ENCODE measurements at places on chromosomes 11 and 22.

- no peak for DNase-seq
Measured at GRCh38 chr11:72617080-72617762, 57.0 kb downstream of the PDE2A start.

DNA sequence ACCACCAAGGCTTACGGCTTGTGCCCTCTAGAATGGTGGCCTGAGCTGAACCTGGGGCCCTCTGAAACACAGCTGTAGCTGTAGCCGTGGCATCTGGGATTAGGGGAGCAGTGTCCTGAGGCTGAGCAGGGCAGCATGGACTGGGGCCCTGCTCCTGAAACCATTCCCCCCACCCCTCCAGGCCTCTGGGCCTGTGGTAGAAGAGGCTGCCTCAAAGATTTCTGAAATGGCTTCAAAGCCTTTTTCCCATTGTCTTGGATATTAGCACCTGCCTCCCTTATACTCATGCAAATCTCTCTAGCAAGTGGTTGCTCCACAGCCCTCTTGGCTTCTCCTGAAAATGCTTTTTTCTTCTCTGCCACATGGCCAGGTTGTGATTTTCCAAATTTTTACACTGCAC, 106.9 kb downstream of the CTNND1 start:
- DNase-seq = no peak

DNA sequence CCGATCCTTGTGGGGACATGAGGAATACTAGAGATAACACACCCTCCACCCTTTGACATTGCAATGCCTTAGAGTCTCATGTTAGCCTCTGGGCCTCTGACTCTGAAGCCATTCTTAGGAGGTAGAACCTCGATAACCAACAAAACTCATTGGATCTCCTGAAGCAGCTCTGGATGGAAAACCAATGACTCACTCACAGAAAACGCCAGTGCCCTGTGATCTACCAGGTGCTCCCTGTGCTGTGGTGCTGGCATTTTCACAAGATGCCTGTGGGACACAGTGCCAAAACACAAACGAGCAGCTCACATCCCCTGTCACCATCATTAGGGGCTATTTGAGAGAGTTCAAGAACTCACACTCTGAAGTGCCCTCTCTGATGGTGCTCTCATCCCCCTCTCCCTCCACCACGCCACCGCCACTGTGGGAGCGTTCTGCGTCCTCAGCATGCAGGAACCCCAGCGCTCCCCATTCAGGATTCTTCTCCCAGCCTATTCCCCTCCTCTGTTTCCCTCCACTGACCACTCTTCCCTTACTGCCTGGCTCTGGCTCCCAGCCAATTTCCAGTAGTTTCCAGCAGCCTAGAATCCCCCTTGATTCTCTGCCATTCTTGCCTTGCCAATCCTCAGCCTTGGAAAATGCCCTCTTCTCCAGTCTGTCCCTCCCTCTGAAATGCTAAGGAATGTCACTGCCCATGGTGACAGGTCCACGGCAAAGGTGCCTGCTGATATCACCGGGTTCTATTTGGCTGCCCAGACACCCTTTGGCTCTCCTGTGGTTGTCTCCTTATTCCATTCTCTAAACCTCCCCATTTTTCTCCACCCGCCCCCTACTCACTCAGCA, 4.7 kb upstream of the POLD4 start:
- no peak for DNase-seq

DNA sequence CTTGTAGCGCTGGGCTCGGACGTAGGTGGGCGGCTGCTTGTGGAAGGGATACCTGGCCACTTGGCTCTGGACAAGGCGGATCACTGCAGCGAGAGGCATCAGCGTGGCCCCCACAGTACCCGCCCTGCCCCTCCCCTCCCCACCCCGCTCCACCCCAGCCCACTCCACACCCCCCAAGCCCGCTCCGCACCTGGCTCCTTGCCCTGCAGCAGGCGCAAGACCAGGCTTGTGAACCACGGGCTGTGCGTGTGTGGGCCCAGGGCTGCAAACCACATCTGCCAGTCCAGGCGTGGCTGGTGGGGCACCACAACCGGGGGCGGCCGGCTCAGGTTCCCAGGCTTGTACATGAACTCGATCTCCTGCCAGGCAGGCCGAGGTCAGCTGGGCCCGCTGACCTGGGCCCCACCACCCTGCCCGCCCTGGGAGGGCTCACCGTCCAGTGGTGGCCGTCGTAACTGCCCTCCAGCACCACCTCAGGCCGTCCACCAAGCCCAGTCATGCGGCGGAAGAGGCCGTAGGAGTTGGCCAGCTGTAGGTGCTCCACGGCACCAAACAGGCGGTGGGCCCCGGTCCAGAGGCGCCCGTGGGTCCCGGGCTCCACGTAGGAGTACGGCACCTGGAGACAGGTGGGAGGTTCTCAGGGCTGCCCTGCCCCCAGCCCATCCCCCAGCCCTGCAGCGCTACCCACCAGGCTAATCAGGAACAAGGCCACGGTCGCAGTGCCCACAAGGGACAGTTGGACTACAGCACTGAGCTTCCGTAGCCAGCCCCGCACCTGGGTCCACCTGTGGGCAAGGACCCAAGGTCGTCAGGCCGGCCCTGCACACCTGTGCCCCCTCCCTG, 2.9 kb downstream of the LMF2 start:
- no peak for DNase-seq

GRCh38 chr11:84289381-84289906, 1003.3 kb upstream of the CCDC90B start:
- DNase-seq = no peak

DNA sequence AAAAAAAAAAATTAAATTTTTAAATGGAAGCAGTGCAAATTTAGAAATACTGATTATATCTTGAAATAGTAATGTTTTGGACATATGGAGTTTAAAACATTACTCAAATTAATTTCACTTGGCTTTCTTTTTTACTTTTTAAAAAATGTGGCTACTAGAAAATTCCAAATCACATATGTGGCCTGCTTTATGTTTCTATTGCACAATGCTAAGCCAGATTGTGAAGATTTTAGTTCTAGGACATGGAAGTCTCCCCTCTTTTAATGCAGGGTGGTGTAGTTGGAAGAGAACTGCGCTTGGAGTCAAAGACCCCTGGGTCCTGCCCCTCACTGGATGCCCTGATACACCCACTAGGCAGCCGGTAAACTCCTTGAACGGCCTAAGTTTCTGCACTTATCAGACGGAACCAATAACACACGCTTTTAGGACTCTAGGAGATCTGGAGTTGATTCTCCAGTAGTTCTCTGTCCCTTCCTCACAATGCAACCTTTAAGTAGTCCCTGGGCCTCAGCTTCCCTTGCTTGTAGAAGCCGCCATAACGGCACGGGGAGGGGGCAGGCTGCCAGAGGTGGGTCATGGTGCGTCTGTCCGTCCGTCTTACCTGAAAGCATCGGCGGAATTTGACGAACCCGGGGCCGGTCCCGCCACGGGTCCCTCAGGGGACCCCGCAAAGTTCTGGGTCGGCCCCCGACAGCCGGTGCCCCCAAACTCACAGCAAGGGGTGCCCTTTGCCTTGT, 505 bp downstream of the FAM227A start:
- no peak for DNase-seq

GRCh38 chr11:28730336-28730735, 622.1 kb downstream of the METTL15 start:
- no peak for DNase-seq

DNA sequence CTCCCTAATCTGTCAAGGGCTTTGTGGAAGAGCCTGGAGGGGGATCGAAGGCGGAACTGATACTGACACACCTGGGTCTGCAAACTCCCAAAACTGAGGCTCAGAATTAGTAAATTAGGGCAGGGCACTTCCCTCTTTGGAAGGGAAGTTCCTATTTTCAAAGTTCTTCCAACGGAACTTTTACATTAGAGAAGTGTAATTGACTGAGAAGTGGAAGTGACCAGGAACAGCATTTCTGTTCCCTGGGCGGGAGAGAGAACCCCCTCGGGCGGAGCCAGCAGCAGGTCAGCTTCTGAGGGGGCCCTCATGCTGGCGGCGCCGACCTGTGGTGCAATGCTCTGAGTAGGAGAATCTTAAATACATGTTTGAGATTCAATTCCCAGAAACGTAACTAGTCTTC, 1.1 kb upstream of the CBL start:
- no peak for DNase-seq

GRCh38 chr11:121944556-121945230, 171.3 kb downstream of the BLID start:
- DNase-seq = no peak

DNA sequence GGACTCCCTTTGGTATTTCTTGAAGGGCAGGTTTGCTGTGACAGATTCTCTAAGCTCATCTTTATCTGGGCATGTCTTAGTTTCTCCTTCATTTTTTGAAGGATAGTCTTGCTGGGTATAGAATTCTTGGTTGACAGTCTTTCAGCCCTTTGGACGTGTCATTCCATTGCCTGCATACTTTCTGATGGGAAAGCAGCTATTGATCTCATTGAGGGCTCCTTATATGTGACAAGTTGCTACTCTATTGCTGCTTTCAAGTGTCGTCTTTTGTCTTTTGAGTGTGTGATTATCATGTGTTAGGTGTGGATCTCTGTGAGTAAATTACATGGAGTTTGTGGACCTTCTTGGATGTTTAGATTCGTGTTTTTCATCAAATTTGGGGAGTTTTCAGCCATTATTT, 21.9 kb downstream of the IGHMBP2 start:
- DNase-seq = no peak

- DNase-seq = no peak
Measured at GRCh38 chr11:64714666-64715065, 8.3 kb downstream of the NRXN2 start.

GRCh38 chr22:19845054-19845722, 9.5 kb downstream of the GNB1L start:
- no peak for DNase-seq

DNA sequence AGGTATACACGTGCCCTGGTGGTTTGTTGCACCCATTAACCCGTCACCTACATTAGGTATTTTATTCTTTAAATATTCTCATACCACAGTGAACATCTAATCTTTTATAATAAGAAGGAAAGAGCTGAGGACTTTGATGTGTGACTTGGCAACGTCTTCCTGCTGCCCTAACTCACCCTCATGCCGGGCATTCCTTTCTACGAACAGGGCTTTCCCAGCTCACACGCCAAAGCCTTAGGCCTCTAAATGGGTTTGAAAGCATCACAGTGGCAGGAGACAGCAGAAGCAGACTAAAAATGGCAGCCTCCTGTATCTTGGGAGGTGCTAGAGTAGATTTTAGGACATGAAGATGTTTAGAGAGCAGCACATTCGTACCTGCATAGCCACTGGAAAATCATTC, 52.6 kb downstream of the CLTCL1 start:
- DNase-seq = no peak

- DNase-seq = no peak
Measured at GRCh38 chr11:130278745-130279144, 36.0 kb downstream of the ZBTB44 start.

DNA sequence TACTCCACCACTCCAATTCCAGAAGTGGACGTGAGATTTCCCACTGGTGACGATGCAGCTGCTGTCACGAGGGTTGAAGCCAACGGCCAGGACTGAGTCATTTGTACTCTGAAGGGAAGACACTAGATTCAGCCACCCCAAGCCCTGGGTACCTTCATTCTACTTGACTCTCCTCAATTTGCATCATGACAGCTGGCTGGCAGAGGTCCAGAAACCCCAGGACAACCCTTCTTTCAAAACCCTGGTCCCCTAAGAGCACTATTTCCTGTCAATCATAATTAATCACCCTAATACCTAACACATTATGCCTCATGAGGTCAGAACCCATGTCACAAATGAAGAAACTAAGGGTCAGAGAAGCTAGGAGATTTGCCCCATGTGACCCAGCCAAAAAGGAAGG, 4.9 kb downstream of the EML3 start:
- DNase-seq = no peak

- no peak for DNase-seq
Measured at GRCh38 chr11:84524422-84525051, 1102.6 kb downstream of the DLG2 start.

- DNase-seq = no peak
Measured at GRCh38 chr11:62553080-62553838, 6.7 kb upstream of the AHNAK start.
